Psoas muscle (tissue), 8 donors: ENCODE measurements at places on chromosomes 7 and 10.

GRCh38 chr7:108012499-108013430 is 9.8 kb upstream of the LAMB1 start:
- no peak for DNase-seq

- peak; percentile 11 for DNase-seq
Measured at GRCh38 chr7:1248143-1248915, 15.7 kb downstream of the UNCX start.

GRCh38 chr10:132745971-132746370 is 40.0 kb downstream of the NKX6-2 start:
- no peak for DNase-seq

DNA sequence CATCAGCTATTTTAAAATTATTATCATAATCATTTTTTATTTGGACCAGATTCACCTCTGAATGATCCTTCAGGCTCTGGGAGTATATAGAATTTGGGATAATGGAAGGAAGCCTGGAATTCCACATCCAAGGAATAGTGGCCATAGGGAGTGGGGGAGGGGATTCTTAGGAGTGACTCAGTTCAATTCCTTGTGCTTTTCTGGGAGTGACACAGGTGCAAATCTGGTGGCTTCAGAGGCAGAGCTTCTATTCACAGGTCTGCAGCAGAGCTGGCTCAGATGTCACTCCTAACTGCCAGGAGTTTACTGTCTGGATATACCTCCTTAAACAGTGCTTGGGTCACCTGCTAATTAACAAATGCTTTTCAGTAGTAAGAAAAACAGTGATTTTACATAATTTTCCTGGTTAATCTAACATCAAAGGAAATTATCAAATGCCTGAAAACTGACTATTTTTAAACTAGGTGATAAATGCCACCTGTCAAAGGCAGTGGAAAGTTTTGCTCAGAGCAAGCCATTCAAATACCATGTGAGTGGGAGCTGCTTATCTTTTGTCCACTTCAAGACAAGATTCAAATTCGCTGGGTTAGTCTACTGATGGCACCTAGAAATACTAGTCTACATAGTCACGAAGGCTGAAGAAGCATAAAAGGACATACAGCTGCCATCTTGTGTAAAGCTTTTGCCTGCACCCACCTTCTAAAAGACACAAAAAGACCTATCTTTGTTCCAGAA is 106.7 kb upstream of the LAMB4 start:
- DNase-seq: no peak

DNA sequence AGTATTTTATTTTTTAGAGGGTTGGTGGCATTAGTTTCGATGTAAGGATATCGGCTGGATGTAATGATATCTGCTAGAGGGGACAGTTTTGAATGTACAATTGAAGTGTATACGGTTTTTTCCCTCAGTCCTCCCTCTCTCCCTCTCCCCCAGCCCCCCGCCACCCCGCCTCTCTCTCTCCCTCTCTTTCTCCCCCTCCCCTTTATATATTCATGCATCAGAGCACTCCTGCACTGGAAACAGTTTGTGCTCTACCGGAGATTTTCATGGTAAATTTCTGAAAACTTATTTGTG is 1.6 kb downstream of the GLCCI1 start:
- no peak for DNase-seq

- DNase-seq: no peak
Measured at GRCh38 chr7:20598459-20599309, 16.8 kb upstream of the ABCB5 start.

DNA sequence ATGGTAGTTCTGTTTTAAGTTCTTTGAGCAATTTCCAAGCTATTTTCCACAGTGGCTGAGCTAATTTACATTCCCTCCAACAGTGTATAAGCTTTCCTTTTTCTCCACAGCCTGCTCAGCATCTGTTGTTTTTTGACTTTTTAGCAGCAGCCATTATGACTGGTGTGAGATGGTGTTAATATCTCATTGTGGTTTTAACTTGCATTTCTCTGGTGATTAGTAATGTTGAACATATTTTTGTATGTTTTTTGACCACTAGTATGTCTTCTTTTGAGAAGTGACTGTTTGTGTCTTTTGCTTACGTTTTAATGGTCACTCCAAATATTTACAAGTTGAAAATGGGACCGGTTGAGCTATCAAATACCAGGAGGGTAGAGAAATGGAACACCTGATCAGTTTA is 20.4 kb downstream of the GNG11 start:
- no peak for DNase-seq

- no peak for DNase-seq
Measured at GRCh38 chr7:144827621-144828020, 8.2 kb downstream of the TPK1 start.

DNA sequence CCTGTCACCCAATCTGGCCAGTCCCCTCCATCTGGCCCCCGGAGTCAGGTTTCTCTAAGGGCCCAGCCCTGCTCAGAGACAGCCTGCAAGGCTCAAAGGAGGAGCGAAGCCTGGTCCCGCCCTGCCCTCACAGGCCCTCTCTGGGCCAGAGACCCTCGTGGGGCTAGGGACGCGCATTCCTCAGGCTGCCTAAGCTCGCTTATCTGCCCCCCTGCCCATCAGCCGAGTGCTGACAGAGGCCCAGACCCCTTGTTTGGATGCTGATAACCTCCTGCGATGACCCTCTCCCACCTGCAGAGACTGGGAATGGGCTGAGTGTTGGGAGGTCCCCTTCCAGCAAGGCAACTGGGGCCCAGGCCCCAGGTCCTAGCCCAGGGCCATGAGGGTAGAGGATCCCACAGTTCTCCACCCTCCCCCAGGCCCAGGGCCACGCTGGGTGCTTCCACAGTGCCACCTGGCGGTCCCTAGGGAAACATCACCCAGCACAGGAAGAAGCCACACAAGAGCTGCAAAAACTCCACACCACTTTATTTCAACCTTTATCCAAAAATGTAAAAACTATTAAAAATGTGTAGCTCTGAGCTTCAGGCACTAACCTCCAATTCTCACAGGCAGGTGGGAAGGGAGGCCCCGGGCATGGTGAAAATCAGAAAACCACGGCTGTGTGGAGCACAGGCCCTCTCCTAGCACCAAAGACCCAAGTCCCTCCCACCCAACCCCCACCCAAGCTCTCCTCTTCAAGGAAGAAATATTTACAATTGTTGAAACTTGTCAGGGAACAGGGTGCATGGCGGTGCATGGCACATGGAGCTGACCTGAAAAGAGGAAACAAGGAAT is 2.2 kb downstream of the NPM3 start:
- peak; percentile 59 for DNase-seq
